ENCODE measurements at places on chromosomes 5 and 9.

GRCh38 chr9:9799287-9799686 is 813.5 kb downstream of the PTPRD start:
- no peak for DNase-seq

DNA sequence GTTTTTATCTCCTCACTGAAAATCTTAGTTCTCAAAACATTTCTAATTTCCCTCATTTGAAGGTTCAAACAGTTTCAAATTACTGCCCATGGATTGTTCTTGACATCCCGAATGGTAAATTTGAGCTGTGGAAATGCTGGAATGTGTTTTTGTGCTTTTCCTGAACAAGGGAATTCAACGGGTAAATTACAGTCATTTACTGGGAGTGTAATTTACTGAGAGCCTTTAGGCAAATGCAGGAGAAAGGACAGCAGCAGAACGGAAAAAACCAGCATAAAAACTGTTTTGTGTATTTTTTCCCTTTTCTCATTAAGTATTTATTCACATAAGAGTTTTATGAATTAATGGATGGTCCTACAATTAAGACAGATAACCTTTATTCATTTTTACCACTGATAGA is 139.2 kb downstream of the PBX3 start:
- DNase-seq: no peak

DNA sequence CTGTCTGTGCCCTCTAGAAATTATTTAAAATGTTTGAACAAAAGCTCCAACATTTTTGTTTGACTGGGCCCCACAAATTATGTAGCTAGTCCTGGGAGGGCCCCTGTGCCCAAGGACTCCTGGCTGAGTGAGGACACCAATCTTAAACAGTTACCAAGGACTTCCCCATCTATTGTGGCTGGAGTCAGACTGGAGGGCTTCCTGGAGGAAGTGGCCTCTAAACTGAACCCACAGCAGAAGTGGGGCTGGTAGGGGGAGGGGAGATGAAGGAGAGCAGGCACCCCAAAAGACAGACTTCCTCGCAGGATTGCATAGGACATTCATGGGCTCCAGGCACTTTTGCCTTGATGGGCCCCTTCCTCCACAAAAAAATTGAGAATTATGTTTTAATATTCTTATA is 8.1 kb downstream of the ADAMTS13 start:
- no peak for DNase-seq

GRCh38 chr9:11158063-11158462 is 545.3 kb upstream of the PTPRD start:
- no peak for DNase-seq

DNA sequence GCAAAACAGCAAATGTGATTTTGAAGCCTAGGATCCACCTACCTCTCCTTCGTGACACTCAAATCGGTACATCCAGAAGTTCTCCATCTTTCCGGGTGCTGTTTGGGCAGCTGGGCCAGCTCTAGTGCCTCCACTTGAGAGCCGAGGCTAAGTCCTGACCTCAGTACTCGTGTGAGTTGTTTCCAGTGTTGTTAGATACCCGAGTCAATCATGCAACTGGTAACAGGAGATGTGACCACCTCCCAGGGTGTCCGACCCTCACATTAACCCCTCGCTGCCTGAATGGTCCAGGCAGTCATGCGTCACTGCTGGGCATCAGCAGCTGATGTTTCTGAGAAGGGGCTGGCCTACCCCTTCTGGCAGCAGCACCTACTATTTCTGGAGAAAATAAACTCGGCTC is 170.3 kb downstream of the ENTREP1 start:
- DNase-seq: no peak

All from heart left ventricle (tissue), 16 donors.